ENCODE measurements at places on chromosomes 1 and 21.

GRCh38 chr1:85144351-85144750 lies 56.5 kb downstream of the SYDE2 start:
- no peak overlapping the region for H3K27ac ChIP-seq
- no peaks in the 10 kb centered on the region for H3K4me1 ChIP-seq
- DNase-seq: no peak
- no peaks in the 10 kb centered on the region for H3K27me3 ChIP-seq
- H3K36me3 ChIP-seq: no peaks in the 10 kb centered on the region

DNA sequence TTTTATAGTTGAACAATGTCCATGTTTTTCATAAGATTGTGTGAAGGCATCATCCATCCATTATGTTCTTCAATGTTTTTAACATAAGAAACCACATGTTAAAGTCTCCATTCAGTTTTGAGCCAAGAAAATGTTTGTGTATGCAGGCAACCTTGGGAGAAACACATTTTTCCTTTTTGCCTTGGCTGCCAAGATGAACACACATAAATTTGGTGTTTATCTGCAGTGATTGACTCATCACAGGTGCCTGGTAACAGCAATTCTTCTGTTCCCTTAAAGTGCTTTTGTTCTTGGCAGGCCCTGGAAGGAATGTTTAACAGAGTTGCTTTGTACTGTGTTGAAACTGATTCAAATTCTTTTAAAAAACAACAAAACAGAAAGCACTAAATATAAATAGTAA lies 709.9 kb upstream of the ADGRL4 start:
- DNase-seq: no peak
- H3K4me3 ChIP-seq: no peak overlapping the region
- H3K4me1 ChIP-seq: no peaks in the 10 kb centered on the region
- H3K27ac ChIP-seq: no peak overlapping the region
- no peaks in the 10 kb centered on the region for H3K27me3 ChIP-seq
- H3K36me3 ChIP-seq: no peaks in the 10 kb centered on the region

- H3K36me3 ChIP-seq: no peaks in the 10 kb centered on the region
- DNase-seq: no peak
Observed at GRCh38 chr21:29719521-29719920, 220.3 kb downstream of the GRIK1 start.

DNA sequence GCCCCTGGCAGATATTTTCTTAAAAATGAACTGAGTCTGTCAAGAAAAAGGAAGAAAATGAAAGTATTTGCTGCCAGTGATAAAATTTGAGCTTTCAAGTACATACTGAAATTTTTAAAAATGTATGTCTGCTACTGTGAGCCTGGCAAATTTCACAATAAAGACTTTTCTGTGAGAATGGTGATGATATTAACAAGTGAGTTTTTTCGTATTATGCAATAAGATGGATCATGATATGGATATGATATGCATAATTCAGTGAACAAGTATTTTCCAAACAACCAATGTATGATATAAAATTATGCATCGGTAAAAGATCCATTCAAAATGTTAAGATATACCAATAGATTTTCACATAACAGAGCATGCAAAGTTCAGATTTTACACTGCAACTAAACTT lies 15.9 kb downstream of the ST7L start:
- no peaks in the 10 kb centered on the region for H3K4me1 ChIP-seq

DNA sequence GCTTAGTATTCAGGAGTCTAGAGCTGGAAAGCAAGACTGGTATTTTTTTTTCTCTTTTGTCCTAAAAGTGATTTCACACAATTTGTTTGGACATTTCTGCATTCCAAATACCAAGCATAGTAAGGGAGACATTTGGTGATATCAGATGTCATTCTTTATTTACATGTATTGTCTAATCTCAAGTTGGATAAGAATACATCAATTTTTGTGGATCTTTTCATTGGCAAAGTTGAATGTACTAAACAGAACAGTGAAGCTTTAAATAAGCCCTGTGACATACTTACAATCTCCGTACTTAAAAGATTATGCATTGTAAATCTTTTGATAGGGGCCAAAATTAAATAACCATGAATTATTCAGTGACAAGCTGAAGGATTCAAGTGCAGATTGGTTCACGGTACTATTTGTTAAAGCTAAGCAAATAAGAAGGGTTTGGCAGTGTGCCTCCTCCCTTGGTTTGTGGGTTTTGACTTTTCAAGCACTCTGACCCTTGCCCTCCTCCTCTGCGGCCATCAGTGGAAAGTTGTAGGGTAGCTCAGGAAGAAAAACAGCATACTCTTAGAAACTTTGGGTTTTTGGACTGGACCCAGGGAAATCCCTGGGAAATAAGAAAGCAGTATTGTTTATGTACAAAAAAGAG lies 663.7 kb downstream of the ADGRL2 start:
- H3K36me3 ChIP-seq: no peaks in the 10 kb centered on the region
- H3K4me3 ChIP-seq: no peak overlapping the region
- no peaks in the 10 kb centered on the region for H3K27me3 ChIP-seq
- DNase-seq: no peak

- H3K27ac ChIP-seq: no peak overlapping the region
- H3K4me3 ChIP-seq: no peak overlapping the region
- H3K27me3 ChIP-seq: no peaks in the 10 kb centered on the region
- no peaks in the 10 kb centered on the region for H3K36me3 ChIP-seq
- H3K4me1 ChIP-seq: no peaks in the 10 kb centered on the region
- DNase-seq: no peak
Observed at GRCh38 chr1:229042482-229042881, 228.4 kb upstream of the RAB4A start.

All from tibial artery (tissue), 4 donors.